GM06990 (cell line): ENCODE measurements at places on chromosomes 7 and 10.

DNA sequence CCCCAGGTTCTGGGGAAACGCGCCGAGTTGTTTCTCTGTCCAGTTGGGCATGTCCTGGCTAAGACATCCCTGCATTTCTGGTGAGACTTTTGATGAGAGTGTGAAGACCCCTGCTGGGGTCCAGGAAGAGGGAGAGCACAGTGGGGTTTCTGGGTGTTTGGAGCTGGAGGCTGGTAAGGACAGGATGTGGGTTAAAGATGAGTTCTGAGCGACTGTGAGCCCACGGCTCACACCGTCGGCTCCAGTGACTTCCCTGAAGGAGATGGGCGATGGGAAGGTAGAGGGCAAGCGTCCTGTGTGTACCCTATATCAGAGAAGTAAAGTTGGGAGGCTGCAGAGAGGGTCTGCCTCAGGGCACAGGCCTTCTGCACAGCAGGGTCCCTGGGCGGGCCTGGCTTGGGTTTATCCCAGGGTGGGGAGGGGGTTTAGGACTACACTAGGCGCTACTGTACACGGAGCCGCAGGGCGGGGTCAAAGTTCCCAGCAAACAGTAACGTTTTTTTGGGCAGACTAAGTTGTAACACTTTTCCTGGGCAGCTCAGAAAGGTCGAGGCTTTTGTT is 3.6 kb downstream of the EMX2 start:
- DNase-seq, result no peak

- DNase-seq, result no peak
These were observed 99.8 kb upstream of the MACROH2A2 start for GRCh38 chr10:69952821-69953221.

GRCh38 chr7:101357433-101357832 is 5.2 kb upstream of the COL26A1 start:
- no peak for DNase-seq

- no peak for DNase-seq
These were observed 63.4 kb downstream of the RAMP3 start for GRCh38 chr7:45220846-45221618.

DNA sequence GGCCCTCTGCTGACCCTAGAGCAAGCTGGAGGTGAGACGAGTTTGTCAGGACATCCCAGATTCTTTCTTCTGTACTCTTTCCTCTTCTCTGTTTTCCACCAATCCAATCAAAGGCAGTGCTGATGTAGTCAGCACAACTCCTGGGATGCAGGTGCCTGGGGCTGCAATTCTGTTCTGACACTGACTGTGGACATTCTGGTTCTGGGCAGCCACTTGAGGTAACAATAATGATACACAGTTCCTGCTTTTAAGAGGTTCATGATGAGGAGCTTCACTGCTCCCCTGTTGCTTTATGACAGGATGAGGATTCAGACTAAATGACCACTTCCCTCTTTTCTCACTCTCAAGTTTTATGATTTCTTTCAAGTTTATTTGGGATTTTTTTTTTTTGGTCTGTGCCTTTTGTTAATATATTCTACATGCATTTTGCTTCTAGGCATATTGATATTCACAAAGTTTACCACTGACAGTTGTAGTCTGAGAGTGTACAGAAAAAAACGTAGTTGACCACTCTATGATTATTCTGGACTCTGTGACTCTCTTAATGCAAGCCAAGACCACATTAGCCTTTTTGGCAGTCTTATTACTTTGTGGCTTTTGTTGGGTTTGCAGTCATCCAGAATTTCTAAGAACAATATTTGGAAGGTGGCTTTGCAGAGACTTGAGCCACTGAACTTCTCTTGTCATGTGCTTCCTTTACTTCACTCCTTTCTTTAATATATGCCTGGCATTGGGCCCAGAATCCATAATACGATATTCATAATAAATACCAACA is 247.6 kb downstream of the AUTS2 start:
- no peak for DNase-seq

GRCh38 chr7:122046402-122046801 is 97.6 kb downstream of the AASS start:
- no peak for DNase-seq

GRCh38 chr10:30825495-30825894 is 195.9 kb upstream of the LYZL2 start:
- no peak for DNase-seq

DNA sequence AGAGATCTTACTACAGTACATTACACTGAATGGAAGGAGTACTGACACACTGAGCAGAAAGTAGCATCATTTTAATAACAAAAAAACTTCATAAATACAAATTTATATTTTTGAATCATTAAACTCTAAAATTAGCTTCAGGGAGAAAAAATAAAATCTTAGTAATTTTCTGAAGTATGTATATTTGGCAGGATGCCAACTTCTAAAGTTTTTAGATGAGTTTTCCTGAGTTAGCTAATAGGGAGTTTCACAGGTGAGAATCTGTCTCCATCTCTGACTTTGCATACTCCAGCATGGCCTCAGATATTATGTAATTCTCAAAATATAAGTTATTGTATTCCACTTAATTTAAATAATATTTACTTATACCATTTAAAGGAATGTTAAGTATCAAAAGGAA is 673.2 kb upstream of the PCDH15 start:
- DNase-seq, result no peak

DNA sequence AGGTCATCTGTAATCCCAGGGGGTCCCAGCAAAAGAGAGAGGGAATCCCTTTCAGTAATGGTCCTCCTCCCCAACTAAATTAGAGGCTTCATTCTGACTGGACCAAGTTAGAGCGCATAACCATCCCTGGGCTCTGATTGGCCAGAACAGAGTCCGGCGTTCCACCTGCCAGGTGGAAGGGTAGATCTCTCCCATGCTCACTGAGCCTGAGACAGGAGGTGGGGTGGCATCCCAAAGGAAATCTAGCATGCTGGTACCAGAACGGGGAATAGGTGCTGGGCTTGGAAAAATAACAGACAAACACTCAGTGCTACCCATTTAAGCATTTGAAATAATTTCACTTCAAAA is 21.0 kb upstream of the TSPAN33 start:
- DNase-seq, result peak; percentile 73

DNA sequence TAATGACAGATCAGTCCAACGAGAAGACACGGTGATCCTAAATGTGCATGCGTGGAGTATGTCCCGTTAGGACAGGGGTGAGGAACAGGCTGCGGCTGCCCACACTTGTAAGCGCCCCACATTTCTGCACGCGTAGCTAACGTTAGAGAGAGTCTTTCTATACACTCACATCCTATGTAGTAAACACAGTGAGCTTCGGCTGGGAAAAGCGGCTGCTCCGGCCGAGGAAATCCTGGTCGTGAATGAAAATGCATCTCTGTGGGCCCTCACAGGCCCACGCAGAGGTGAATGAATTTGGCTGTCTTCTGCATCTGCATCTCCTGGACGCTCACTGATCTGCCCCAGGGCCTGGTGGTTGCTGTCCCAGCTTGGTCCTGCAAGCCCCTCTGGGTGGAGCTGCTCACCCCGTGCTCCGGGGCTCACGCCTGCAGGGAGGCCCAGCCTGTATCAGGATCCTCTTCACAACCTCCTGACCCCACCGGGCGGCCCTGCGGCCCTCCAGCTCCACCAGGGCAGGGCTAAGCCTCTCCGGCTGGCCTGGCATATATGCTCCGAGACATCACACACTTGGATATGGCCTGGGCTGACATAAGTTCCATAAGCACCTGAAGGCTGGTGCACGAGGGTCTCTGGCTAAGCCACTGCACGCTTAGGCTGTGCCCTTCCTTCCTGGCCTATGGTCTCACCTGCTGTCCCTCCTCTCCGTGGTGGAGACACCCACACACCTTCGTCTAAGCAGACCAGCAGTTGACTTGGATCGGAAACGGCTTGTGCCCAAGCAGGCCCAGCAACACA is 117.9 kb upstream of the DIP2C start:
- DNase-seq, result no peak

DNA sequence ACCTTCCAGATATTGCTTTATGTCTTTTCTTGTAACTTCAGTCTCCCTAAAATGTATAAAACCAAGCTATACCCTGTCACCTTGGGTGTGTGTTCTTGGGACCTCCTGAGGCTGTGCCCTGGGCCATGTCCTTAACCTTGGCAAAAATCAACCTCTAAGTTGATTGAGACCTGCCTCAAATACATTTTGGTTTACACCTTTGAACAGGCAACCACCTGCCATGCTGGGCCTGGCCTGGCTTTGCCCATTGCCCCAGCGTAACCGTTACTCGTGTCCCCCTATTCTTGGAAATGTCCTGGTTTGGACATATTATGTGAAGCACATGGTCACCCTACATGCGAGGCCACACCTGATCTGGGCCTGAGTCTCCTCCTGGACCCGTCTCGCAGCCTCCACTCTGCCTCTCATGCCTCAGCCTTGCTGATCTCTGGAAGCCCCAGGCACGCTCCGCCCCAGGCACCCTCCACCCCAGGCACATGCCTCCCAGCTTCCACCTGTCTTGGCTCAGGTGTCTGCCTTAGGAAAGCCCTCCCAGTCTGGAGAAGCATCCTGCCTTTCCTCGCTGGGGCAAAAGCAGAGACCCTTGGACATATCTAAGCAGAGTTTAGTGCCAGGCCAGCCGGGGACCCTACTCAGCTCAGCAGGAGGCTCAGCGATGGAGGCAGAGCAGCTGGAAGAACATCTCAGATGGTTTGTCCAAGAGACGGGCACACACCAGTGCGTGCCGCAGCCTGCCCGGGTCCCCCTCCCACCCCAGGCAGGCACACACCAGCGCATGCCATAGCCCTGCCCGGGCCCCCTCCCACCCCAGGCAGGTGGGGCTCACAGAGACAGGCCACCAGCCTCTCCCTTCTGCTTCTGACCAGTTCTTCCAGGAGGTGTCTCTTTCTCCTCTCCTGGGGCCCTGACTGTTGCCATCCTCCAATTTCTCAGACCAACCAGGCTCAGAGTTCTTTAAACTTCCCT is 4.0 kb upstream of the VIPR2 start:
- no peak for DNase-seq

- no peak for DNase-seq
These were observed 674 bp upstream of the OSBPL3 start for GRCh38 chr7:24980534-24981170.

- DNase-seq, result no peak
These were observed 719.0 kb downstream of the GRM8 start for GRCh38 chr7:126533715-126534114.

DNA sequence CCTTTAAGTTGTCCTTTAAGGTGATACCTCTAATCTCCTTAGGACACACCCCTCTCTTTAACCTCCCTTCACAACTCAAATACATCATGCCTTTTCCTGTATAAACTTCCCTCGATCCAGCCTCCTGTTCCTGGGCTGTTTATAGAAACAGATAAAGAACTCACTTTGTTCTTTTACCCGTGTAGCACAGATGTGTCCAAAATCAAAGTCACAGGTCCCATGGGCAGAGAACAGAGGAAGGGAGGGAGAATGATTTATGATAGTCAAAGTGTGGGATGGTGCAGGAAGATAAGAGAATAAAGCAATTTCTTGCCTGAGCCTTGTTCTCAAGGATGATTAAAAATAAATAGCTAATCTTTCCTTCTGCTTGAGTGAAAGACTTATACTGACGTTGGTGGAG is 50.3 kb upstream of the CABCOCO1 start:
- DNase-seq, result no peak

DNA sequence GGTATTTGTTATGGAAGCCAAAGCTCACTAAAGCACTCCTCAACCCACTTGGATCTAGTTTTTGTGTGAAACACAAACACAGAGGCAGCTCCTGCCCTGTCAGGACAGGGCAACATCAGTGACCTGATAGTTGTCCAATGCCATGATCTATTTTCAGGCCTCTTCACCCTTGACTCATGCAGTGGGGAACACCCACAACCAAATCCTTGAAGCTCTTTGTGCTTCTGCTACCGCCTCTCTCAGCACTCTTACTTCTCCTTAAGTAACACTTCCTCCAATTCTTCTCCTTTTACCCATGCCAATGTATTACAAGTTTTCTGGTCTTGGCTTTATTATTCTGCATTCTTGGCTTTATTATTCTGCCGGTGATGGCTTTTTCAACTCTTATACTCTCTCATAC is 425.3 kb downstream of the INHBA start:
- DNase-seq, result no peak

GRCh38 chr10:47410862-47411261 is 26.8 kb upstream of the ZNF488 start:
- DNase-seq, result no peak

GRCh38 chr7:43612128-43612527 is 29.2 kb downstream of the STK17A start:
- DNase-seq, result no peak

DNA sequence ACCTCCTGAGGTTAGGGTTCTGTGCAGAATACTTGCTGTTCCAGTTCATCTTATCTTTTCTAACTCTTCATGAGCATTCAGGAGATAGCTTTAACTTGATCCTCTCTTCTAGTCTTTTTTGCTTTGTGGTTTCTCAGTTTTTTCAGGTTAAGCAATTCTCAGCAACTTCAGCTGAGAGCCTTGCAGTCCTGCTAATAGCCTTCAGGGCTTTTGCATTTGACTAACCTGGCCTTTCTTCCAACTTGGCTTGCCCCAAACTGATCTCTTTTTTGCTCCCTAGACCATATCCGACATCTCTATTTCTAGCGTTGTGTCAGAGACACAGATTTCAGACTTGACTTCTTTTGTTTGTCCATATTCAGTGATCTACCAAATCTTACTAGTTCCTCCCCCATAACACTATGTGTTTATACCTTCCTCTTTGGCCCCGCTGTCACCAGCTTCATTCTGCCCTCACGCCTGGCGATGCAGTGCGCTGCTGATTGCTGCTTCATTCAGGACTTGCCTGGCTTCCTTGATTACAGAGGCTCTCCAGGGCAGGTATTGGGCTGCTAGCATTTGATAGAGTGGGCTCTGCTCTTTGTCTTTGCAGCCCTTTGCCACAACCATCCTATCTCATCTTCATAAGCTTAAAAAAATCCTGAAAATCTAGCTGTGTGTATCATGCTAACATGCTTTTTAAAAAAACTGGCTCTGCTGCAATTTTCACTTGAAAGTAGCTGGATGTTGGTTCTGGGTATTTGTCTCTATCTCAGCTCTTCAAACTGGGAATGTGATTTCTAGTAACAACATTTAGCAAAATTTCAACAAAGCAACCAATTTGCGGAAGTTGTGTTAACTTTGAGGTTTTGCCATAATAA is 9.6 kb downstream of the CUL1 start:
- no peak for DNase-seq

DNA sequence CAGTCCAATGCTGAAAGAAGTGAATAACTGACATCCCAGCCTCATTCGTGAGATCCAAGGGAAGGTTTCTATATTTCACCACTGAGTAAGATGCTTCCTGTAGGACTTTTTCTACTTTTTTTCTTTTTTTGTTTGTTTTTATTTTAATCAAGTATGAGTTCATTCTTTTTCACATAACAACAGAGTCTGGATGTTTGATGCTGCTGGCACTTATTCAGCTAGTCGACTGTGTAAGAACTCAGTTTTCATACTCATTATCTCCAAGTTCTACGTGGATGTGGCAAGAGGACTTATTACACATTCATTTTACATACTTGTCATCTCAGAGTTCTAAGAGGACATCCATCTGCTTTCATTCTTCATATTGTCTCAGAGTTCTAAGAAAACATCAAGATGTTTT is 86.9 kb downstream of the CPXM2 start:
- no peak for DNase-seq

GRCh38 chr7:50304129-50304910 is at the start of gene IKZF1:
Gene IKZF1, plus strand, starts transcription at chr7:50304716. Its CDS starts 14,346 bp downstream, at chr7:50319062.
- DNase-seq, result peak; percentile 77
